ENCODE measurements at places on chromosomes 1 and 21.

GRCh38 chr1:29690156-29690555, 453.8 kb downstream of the PTPRU start:
- no peak for DNase-seq

- peak; percentile 46 for DNase-seq
Measured at GRCh38 chr1:33517596-33518250, 45.3 kb downstream of the ZSCAN20 start.

DNA sequence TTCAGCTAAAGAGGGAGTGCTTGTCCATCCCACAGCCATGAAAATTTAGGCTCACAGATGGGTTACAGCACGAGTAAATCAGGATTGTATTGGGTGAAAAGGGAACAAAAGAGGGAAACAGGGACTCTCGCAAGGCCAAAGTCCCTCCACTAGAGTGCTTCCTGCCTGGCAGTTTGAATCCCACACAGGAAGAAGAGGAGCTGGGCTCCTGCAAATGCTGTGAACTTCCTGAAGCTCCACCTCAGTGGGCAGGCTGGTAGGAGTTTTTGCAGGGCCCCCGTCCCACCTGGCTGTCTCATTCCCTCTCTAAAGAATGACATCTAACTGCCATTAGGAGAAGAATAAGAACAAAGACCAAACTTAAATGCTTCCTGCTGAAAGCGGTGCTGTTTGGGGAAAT, 712.0 kb upstream of the PRMT6 start:
- DNase-seq = no peak

DNA sequence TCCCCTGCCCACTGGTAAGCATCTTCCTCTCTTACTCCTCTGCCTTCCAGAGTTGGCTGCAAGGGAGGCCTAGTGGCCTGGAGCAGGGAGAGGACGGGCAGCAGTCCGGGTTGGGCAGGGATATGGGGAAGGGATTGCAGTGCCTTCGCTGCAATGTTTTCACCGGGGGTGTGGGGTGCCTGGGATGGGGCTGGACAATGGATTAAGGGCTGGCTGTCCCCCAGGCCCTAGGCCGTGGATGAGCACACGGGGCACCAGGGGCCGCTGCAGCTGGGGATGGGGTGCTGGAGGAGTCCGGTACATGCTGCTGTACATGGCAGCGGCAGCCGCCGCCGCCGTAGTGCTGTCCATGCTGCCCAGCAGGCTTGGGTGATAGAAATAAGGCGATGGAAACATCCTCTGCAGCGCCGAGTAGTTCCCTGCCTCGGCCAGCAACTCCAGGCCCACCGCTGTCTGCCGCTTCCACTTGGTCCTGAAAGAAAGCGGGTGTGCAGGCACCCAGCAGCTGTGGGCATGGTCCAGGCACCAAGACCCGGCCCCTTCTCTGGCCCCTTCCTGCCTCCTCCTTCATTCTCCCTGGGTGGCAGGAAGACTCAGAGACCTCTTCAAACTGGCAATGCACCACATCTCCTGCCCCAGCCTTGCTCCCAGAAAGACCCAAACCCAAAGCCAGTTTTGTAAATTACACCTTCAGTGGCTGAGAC, 4.8 kb downstream of the BARHL2 start:
- DNase-seq = no peak

GRCh38 chr1:106768501-106768900, 288.0 kb upstream of the PRMT6 start:
- no peak for DNase-seq

DNA sequence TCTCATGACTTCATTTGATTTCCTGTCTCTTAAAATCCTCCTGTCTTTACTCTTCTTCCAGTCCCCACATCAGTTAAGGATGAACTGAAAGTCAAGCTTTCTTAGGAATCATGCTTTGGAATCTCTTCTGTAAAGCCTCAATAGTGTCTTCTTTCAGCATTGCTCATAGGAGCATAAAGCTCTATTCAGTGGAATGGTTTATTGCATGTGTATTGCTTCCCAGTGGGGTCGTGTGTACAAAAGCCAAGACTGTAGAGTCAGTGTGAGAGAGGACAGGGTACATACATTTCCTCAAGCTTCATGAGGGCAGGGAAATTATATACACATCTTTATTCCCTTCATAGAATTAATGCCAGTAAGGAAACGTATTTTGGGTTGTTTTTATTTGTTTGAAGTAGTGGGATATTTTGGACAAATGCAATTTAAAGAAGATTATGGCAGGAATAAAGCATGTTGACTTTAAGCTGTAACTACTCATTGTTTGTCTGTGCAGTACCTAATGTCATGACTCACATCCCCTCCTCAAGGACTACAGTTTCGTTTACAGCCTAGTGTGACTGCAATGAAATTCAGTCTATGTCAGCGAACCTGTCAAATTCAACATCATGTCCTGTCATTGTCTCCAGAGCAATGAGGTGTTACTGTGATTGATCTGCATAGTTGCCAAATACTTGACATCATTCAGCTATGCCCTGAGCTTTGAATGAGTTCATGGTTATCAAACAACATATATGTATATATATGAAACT, 2164.2 kb downstream of the NCAM2 start:
- no peak for DNase-seq

- DNase-seq = no peak
Measured at GRCh38 chr1:227321035-227321434, 2.7 kb upstream of the CDC42BPA start.

GRCh38 chr1:78072216-78072615, 26.4 kb downstream of the GIPC2 start:
- DNase-seq = no peak

DNA sequence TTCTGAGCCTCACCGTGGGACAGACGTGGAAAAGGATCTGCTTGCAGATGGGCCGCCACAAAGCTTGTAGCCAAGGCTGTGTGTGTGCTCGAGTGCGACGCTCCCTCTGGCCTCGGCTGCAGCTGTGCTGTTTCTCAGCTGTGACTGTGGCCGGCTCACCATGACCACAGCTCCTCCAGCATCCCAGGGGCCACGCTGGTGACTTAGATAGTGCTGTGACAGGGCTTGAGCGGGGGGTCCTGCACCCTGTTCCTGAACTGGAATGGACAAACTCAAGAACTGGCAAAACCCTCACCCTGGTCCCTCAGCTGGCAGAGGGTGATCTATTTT, 17.4 kb upstream of the ACTRT2 start:
- no peak for DNase-seq

GRCh38 chr1:154626456-154627256, 18.7 kb upstream of the ADAR start:
- DNase-seq = no peak

GRCh38 chr1:168287237-168287664, 6.6 kb downstream of the TBX19 start:
- no peak for DNase-seq

All from NCI-H1694 treated with DMSO at 0.1 percent for 48 hours (cell line).